ENCODE measurements at places on chromosomes 7 and 10.

GRCh38 chr7:3439333-3440030, 138.4 kb downstream of the SDK1 start:
- DNase-seq: no peak

DNA sequence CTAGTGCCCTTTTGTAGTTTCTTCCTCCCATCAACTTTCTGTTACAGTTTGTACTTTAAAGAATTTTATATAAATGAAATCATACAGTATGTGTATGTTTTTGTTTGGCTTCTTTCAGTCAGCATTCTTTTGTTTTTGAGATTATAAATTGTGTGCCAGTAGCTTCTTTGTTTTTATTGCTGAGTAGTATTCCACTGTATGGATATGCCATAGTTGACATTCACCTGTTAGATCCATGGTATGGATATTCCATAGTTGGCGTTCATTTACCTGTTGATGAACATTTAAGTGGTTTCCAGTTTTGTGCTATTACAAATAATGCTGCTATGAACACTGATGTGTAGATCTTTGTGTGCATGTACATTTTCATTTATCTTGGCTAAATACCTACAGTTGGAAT, 70.8 kb upstream of the SYPL1 start:
- DNase-seq: no peak

- DNase-seq: no peak
Measured at GRCh38 chr7:40237731-40238130, 102.9 kb downstream of the SUGCT start.

- DNase-seq: no peak
Measured at GRCh38 chr10:117727421-117727820, 184.9 kb downstream of the EMX2 start.

DNA sequence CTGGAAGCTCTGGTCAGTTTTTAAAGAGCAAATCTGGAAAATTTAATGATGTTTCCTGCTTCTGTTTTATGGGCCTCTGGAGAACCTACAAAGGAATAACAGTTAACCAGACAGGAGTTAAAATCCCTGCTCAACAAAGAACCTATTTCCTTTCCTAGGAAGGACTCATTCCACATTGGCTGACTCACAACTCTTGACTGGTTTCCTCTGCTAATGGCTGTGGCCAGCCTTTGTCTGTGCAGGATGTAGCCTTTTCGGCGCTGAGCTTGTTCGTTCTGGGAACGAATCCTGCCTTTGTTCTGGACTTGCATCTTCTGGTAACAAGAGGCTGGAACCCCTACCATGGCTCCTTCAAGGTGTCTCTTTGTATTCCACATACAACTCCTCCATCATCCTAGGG, 112.8 kb upstream of the PDCD4 start:
- DNase-seq: no peak

DNA sequence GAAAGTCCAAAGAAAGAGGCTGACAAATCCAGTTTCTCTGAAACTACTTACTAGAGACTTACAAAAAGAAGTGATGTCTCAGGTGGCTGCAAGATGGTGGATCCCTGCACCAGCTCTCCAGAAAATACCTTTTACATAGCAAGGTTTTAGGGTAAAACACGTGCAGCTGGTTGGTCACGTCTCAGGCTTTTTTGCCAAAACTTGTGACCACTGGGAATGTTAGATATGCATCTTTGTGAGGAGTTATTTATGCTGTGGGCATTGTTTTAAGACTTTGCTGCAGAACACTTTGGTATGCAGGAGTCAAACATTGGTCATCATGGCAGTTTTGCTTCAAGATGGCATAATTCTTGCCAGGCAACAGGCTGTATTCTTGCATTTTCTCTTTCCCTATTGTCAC, 1352.8 kb downstream of the REEP3 start:
- no peak for DNase-seq

DNA sequence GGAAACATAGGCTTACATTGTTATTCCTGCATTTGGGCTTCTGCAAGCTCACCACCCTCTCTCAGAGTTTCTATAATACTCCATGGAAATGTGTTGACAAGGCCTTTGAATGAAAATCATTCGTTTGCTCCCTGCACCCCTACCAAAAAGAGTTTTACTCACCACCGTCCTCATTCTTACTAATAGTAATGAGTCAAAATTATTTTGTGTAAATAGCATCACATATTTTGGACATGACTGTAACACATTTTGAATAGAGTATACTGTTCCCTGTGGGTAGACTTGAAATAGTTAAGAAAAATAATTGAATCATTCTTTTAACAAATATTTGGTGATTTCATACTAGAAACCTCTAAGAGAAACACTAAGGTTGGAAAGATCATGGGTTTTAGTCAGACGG, 84.6 kb downstream of the AKAP9 start:
- DNase-seq: no peak

- no peak for DNase-seq
Measured at GRCh38 chr7:149855361-149856305, 17.5 kb downstream of the ZNF862 start.

GRCh38 chr10:124719213-124719851, 24.8 kb downstream of the FAM53B start:
- peak; percentile 67 for DNase-seq

- no peak for DNase-seq
Measured at GRCh38 chr7:34075523-34076370, 170.4 kb downstream of the BMPER start.

DNA sequence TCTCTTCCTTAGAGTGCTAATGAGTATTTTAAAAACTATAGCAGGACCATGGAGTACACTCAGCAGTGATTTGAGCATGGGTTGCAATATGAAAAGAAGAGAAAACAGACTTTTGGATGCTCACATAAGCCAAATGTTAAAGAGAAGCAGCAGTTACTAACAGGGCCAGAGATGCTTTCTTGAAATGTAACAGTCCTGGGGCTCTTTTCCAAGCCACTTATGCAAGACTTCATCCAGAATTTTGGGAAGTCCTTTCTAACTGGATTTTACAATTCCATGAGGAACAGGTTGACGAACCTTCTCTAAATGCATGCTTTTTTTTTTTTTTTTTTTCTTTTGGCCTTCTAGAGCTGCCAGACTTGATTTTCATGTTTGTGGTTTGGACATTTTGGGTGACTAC, 282.0 kb downstream of the SEC23IP start:
- no peak for DNase-seq

- no peak for DNase-seq
Measured at GRCh38 chr10:91137011-91137643, 83.3 kb upstream of the PCGF5 start.

All from inflammatory macrophage treated with lipopolysaccharide for 4 hours (primary cell).